NCI-H82 (cell line): ENCODE measurements at places on chromosomes 11 and 22.

DNA sequence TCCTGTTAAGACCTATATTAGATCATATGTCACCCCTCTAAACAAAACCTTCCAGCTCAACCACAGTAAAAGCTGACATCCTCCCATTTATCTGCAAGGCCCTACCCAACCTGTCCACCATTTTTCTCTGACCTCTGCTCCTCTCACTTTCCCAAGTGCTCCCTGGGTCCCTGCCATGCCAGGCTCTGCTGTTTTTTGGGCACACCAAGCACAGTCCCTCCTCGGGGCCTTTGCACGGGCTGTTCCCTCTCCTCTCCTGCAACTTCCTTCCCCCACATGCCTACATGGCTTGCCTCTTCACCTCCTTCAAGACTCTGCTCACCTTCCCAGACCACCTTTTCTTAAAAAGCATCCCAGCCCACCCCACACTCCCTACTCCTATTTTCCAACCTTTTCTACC lies 9.8 kb downstream of the TST start:
- DNase-seq, result no peak

- DNase-seq, result peak; percentile 90
Observed at GRCh38 chr11:72773291-72773690, 20.6 kb downstream of the STARD10 start.

DNA sequence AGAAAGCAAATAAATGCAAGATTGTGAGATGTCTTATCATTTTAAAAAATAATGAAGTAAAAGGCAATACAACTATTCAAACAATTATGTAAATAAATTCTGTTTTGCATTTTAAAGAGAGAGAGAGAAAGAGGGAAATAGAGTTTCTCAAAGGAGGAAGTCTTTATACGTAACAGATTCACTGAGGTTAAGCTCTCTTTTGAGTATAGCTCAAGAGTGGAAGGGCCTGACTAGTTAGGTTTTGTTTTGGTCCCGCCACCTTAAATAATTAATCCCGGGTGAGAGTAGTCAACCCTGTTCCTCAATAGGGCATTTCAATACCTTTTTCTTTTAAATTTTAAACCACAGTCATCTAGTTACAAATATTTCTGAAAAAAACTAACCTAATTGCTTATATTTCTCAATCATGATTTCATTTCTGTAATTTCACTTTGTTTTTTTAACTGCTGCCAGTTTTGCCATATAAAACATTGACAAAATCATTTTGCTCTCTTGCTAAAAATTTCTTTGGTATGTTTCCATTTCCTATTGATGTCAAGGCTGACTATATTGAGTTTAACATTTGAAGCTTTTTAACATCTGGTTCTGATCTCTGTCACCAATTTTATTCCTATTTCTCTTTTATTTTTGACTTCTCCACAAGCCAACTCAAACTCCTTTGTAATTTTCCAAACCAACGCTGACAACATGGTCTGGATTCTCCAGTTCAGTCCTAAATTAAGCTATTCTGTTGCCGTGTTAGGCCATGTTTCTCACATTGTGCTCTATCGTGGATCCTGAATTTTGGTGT lies 10.3 kb downstream of the OR10D3 start:
- no peak for DNase-seq

DNA sequence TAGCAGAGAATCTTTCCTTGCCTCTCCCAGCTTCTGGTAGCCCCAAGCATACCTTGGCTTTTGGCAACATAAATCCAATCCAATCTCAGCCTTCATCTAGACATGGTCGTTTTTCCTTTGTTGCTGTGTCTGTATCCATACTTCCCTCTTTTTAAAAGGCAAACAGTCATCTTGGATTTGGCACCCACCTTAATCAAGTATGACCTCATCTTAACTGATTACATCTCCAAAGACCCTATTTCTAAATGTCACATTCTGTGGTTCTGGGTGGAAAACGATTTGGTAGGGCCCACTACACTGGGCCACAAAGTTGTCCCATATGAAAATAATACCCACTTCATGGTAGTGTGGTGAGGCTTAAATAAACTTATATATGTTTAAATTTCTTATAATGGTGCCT lies 852 bp downstream of the BUD13 start:
- DNase-seq, result no peak

- peak; percentile 78 for DNase-seq
Observed at GRCh38 chr22:25021976-25022711, 69.6 kb downstream of the KIAA1671 start.

- DNase-seq, result no peak
Observed at GRCh38 chr11:32087597-32087996, 3.3 kb upstream of the RCN1 start.

DNA sequence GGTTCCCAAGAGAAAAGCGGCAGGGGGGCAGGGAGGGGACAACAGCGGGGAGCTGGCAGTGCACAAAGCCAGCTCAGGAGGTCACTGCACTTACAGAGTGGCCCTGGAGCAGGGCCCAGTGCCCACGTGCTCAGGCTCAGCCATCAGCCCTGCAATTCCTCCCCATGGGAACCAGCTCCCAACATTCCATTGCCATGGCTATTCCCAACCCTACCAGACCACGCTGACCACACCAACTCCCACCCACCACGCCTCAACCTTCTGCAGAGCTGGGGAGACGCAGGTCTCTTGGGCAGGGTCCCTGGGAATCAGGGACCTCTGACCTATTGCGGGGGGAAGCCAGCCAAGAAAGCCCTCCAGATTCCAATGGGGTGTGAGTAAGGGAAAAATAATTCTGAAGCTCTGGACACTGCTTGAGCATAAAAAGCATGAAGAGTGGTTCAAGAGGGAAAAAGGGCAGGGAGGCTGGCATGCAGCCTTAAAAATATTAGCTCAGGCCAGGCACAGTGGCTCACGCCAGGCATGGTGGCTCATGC lies 38.3 kb upstream of the TFIP11 start:
- DNase-seq, result no peak

GRCh38 chr22:48821727-48822126 lies 1005.9 kb downstream of the BRD1 start:
- DNase-seq, result no peak

DNA sequence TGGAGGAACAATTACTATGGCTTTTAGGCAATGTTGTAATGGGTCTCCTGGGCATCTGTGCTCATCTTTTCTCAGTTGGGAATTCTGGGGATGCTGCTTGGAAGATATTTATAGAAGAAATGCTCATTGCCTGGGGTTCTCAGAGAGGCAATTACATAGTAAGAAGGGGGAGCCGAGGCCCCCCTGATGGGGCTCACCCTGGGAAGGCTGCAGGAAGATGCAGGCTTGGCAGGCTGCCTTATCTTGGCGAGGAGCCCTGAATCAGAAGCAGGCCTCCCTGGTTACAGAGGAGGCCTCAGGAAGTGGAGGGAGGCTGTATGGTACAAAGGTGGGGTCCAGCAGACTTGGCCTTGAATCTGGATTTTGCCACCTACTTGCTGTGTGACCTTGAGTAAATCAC lies 60.6 kb upstream of the CRYBB3 start:
- no peak for DNase-seq

DNA sequence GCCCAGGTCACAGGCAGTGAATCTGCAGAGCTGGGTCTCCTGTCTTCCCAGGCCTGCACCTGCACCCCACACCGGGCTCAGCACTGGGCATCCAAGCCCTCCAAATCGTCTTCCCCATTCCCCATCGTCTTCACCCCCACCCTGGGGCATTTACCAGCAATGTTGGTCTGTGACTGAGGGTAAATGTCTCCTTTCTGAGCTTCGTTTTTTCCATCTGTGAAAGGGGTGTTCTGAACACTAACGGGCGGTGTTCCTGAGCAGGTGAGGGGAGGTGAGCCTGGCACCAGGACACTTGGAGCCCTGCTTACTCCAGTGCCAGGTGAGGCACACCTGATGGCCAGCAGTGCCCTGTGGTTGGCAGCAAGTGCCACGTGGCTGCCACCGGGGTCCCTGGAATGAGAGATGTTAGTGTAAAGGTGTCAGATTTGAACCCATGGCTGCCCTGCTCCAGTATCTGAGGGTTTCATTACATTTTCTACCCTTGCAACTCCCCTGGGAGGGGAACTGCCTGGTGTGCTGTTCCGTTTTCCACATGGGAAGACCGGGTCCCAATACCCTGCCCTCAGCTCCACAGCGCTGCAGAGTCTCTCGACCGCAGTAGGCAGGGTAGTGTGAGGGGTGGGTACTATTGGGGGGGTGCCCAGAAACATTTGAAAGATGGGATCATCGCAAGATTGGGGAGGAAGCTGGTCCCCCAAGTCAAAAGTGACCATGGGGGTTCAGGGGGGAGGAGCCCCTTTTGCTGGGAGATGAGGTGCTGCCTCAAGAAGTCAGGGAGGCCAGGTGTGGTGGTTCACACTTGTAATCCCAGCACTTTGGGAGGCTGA lies 2.0 kb downstream of the CDC42EP1 start:
- no peak for DNase-seq

DNA sequence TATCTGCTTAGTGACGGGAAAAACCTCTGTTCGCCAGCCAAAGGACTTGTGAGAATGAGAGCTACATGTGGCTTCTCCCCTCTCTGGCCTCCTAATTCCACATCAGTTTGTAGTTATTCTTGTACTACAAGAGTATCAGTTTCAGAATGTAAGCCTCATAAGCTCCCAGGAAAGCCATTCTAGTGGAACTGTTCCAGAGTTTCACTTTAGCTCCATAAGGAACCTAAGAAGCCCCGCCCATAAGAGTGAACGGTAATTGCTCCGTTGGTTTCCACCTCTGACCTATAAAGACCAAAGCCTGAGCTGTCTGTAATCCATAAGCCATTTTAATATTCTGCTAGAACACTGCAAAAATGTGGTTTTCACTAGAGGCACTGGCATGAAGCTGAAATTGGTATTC lies 53.0 kb downstream of the SIK3 start:
- DNase-seq, result peak; percentile 96

- DNase-seq, result no peak
Observed at GRCh38 chr11:74090701-74091100, 80.1 kb downstream of the C2CD3 start.

- no peak for DNase-seq
Observed at GRCh38 chr22:49010070-49010863, 817.4 kb downstream of the BRD1 start.

GRCh38 chr22:19180740-19181410 lies 2.3 kb upstream of the SLC25A1 start:
- DNase-seq, result no peak

GRCh38 chr11:61959114-61959513 lies 8.3 kb downstream of the FTH1 start:
- no peak for DNase-seq

DNA sequence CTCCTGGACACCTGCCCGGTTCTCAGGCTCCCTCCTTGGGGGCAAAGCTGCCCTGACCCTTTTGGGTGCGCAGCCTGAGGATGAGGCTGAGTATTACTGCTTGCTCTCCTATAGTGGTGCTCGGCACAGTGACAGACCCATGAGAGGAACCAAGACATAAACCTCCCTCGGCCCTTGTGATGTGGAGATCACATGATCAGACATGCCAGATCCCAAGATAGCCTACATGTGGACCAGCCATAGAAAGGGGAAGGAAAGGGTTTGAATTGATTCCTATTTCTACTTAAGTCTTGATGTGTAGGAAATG lies 125.3 kb downstream of the VPREB1 start:
- DNase-seq, result no peak

- no peak for DNase-seq
Observed at GRCh38 chr11:63567044-63567840, 4.1 kb upstream of the PLAAT2 start.

GRCh38 chr11:106625566-106625965 lies 392.7 kb downstream of the GUCY1A2 start:
- no peak for DNase-seq

DNA sequence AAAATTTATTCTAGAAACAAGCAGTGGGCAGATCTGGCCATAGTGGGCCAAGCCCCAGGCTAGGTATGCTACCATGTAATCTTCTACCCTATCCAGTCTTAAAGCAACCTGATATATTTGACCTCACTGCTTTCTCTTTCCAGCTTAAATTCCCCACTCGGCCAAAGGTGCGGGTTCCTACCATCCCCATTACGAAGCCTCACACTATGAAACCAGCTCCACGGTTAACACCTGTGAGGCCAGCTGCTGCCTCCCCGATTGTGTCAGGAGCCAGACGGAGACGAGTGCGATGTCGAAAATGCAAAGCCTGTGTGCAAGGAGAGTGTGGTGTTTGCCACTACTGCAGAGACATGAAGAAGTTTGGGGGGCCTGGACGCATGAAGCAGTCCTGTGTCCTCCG lies 21.2 kb upstream of the GRK2 start:
- no peak for DNase-seq
